Frontal cortex (tissue), 4 donors: ENCODE measurements at places on chromosomes 5 and 9.

DNA sequence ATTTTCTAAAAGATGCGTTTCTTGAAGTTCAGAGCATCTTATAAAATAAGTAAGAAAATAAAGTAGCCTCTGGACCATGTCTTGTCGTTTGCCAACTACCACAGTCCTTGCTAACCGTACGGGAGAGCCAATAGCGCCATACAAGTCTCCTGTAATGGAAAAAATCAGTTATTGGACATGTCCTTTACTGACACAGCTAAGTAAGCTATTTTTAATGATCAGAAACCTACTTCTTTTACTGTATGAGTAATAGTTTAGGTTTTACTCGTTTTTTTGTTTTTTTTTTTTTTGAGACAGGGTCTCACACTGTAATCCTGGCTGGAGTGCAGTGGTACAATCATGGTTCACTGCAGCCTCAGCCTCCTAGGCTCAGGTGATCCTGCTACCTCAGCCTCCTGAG lies 37.7 kb upstream of the RAPGEF6 start:
- DNase-seq, result no peak

- DNase-seq, result no peak
Measured at GRCh38 chr9:123421186-123421585, 65.2 kb downstream of the CRB2 start.

- no peak for DNase-seq
Measured at GRCh38 chr5:153158608-153159007, 331.9 kb upstream of the GRIA1 start.

- DNase-seq, result no peak
Measured at GRCh38 chr5:88689668-88690408, 193.1 kb downstream of the MEF2C start.

DNA sequence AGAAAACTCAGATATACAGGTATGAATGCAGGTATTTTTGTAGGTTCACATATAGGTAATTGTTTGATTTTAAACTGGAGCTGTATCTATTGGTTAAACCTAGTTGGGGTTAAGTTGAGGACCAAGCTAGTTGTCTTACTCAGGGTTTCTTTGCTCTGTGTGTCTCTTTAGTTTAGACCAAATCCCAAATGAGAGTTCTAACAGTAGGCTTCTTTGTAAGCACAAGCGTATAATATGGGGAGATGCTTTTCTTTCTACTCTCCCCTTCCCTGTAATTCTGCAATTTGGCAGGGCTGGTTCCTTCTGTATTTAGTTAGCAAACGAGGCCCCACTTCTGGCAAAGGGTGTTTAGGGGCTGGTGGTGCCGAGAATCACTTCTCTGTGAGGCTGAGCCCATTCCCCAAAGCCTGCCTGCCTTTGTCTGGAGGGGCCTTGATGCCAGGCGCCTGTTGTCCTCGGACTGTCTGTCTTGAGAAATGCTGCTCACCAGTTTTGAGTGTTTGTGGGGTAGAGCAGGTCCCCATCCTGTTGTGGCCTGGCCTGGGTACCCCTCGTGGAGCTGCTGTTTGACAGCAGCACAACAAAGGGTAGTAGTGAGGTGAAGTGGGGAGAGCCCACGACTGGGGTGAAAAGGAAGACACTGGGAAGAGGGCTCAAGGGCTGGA lies 259.3 kb downstream of the FANCC start:
- DNase-seq, result no peak

- no peak for DNase-seq
Measured at GRCh38 chr9:17025281-17025680, 109.6 kb upstream of the CNTLN start.

GRCh38 chr5:35456506-35456905 lies 161.2 kb upstream of the SPEF2 start:
- DNase-seq, result no peak

DNA sequence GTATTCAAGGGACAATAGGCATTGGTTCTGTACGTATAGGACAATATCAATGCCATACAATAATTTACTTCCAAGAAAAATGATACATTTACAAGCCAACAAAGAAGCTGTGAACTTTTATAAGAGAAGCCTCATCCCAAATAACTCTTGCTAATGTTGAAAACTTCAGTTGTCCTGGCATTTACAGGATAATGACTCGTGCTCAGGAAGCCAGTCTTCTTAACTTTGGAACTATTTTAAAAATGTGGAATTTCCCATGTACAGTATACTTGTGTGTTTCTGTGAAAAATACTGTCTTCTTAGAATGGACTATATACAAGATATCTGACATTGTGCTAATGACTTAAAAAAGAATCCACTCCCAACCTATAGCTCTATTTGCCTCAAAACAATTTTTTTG lies 1479.3 kb upstream of the CDH9 start:
- no peak for DNase-seq

DNA sequence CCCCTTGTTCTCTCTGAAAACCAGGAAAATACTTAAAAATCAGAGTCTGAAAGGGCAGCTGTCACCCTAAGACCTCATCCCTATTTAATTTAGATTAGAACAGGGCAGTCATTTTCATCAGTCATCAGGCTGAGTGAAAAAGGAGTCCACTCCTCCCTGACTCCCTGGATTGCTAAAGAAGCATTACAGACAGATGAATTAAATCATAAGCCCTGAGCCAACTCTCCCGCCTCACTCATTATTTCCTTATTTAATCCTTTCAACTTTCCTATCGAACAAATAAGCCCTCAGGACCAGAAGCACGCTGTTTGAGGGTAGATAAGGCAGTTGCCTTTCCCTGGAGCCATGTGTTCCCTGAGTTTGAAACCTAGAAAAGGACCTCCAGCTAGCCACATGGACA lies 201.9 kb upstream of the ANKRD55 start:
- DNase-seq, result no peak

DNA sequence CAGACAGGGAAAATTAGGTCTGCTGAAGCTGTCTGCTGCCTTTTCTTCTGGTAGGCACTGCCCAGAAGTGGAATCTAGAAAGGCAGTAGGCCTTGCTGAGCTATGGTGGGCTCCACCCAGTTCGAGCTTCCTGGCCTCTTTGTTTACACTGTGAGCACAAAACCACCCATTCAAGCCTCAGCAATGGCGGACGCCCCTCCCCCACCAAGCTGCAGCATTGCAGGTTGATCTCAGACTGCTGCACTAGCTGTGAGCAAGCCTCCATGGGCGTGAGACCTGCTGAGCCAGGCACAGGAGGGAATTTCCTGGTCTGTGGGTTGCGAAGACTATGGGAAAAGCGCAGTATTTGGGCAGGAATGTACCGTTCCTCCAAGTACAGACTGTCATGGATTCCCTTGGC lies 18.5 kb downstream of the AGTPBP1 start:
- no peak for DNase-seq

DNA sequence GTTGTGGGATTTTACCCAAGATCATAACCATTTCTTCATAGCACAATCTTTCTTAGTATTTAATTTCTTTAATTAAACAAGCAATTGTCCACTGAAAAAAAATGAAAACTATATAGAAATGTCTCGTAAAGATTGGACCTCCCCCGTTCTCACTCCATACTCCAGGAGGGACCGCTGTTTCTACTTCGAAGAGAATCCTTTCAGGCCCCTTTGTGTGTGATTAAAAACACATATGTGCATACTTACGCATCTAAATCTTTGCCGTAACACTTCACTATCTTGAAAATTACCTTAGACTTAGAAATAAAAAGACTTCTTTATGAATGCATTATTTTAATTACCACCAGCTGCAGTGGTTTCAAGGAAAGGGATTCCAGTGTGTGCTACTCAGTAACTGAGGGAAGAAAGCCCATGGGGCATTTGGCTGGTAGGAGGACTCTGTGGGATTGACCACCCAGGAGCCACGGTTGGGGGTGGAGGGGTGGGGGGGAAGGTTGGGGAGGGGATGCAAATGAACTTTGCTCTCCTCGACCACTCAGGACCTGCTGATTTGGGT lies 209.1 kb downstream of the FAM114A2 start:
- DNase-seq, result no peak

DNA sequence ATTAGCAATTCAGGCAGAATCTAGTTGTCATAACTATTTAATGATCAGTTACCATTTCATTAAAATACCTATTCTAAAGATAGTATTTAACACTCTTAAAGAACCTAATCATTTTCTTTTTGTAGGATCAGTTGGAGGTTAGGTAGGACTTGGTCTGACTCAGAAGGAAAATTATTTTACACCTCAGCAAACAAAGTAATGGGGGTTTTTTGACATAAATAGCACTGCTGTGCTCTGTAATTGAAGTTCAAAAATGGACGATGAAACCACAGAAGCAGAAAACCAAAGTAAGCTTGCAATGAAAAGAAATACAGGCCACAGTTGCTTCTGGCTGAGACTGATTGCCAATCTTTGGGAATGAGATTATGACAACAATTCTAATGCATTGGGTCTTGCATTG lies 187.0 kb upstream of the TRPM3 start:
- no peak for DNase-seq

- no peak for DNase-seq
Measured at GRCh38 chr5:174903172-174903732, 178.9 kb downstream of the MSX2 start.

GRCh38 chr9:17185481-17186029 lies 50.7 kb downstream of the CNTLN start:
- no peak for DNase-seq

- DNase-seq, result no peak
Measured at GRCh38 chr5:59253625-59254024, 639.9 kb downstream of the PDE4D start.
